ENCODE measurements at places on chromosomes 11 and 22.
A peak's percentile ranks its signal among the peaks of the same experiment; 100 is the strongest.

DNA sequence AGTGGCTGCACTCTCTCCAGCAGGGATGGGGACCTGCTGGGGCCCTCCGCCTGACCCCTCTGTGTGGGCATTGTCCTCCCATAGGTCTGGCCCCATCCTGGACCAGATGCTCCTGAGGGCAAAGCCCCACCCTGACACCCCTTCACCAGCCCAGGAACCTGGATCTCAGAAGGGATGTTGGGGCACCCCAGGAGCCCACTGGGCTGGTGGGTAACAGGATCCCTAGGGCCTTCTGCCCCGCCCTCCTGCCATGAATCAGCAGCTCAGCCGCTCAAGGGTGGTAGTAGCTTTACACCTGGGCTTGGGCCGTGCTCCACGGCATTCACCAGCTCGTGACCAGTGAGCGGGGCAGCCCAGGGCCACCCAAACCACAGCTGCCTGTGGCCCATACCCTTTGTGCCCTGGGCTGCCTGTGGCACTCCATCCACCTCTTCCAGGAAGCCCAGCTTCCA lies 1.0 kb upstream of the MAPK12 start:
- no peak for DNase-seq

GRCh38 chr11:118126082-118126838 lies 26.4 kb downstream of the SCN4B start:
- no peak for DNase-seq

GRCh38 chr11:113856966-113857759 lies 18.2 kb downstream of the USP28 start:
- no peak for DNase-seq

- no peak for DNase-seq
Observed at GRCh38 chr11:335779-336658, 15.4 kb upstream of the IFITM3 start.

- no peak for DNase-seq
Observed at GRCh38 chr11:93020248-93021046, 51.0 kb downstream of the MTNR1B start.

DNA sequence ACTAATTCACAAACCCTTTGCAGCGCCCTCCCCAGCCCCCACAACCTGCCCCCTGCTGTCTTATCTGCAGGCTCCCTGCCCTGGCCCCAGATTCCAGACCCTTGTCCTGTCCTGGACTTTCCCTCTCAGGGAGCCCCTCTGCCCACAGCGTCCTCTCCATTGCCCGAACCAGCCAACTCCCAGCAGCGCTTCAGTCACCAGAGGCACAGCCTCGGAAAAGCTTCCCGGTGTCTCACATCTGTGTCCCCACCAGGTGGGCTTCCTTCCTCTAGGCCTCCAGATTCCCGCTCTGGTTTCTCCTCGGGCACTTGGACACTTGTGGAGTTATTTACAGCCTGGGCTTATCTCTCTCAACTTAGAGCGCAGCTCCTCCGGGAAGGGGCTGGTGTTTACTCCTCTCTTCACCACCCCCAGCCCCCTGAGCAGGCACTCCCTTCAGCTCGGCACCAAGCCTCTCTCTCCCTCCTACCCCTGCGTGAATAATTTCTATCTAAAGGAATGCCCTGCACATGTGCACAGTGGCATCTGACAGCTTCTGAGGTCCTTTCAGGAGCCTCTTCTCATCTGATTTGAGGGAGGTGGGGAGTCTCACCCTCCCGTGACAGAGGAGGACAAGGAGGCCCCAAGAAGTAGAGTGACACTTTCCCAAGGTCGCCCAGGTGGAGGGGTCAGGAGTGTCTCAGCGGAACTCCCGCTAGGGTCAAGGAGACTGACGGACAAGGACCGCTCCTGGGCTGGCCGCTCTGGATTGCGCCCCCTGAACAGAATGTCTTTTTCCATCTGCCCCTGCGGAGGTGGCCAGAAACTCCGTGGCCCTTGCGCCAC lies 838 bp downstream of the WNT11 start:
- DNase-seq, result no peak

DNA sequence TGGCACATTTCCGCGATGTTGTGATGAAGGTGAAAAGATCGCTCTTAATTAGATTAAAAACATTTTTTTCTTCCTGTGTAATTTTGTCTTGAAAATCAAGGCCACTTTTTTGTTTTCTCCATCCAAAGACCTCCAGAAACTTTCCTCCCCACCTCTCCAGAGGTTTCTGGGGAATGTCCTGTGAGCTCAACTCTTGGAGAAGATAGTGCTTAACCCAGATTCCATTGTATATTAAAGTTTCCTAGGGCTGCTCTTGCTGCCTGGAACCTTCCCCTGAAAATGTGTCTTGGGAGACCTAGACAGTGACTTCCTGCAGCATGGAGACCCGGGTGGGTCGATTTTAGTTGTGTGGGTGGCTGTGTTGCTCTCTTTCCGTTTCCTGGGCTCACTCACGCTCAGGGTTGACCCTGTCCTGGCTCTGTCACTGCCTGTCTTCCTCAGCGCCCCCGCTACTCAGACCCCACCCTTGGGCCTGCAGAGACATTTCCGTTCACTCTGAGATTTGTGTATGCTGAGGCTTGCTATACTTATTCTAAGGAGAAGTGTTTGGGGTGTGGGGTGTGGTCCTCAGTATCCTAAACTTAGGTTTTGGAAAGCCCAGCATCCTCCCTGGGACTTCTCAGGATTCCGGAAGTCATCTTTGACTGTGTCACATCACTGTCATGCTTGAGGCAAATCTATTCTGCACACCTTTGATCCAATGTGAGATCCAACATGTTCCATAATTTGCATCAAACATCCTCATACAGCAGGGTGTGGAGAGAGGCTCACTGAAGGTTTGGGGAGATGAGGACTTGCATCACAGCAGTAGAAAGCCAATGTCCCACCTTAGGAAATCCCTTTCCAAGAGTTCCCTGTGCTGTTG lies 47.2 kb downstream of the KCNQ1OT1 start:
- no peak for DNase-seq

- no peak for DNase-seq
Observed at GRCh38 chr11:34823197-34823596, 93.0 kb downstream of the APIP start.

DNA sequence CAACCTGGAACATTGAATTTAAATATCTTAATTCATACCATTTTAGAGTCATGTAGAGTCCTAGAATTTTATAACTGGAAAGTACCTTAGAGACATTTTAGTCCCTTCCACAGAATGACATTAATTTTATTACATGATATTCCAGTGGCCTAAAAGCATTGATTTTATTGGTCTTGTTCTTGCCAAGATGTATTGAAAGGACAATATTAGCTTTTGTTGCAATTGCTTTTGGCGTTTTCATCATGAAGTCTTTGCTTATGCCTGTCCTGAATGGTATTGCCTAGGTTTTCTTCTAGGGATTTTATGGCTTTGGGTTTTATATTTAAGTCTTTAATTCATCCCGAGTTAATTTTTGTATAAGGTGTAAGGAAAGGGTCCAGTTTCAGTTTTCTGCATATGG lies 29.0 kb downstream of the OR51F1 start:
- DNase-seq, result no peak

DNA sequence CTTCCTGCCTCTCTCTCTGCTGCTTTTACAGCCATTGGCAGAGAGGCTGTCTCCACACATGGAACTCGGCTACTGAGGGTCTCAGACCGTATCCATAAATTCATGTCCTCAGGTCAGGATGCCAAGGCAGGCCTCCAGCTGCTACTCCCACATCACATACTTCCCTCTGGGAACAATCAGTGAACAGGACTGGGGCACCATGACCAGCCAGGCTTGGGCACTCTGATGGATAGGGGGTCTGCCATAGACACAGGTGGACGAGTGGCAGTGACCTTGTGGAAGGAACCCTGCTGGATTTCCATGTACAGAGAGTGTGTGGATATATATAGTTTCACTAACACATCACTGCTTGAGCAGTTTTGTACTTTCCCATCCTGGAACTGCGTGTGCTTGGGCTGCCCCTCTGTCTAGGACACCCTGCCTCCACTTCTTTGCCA lies 97.7 kb upstream of the PARVA start:
- DNase-seq, result no peak

GRCh38 chr11:2462543-2462985 lies 17.8 kb downstream of the KCNQ1 start:
- DNase-seq, result no peak

GRCh38 chr11:116271479-116271878 lies 501.3 kb downstream of the BUD13 start:
- DNase-seq, result no peak

GRCh38 chr11:934527-934926 lies 8.9 kb downstream of the AP2A2 start:
- no peak for DNase-seq

DNA sequence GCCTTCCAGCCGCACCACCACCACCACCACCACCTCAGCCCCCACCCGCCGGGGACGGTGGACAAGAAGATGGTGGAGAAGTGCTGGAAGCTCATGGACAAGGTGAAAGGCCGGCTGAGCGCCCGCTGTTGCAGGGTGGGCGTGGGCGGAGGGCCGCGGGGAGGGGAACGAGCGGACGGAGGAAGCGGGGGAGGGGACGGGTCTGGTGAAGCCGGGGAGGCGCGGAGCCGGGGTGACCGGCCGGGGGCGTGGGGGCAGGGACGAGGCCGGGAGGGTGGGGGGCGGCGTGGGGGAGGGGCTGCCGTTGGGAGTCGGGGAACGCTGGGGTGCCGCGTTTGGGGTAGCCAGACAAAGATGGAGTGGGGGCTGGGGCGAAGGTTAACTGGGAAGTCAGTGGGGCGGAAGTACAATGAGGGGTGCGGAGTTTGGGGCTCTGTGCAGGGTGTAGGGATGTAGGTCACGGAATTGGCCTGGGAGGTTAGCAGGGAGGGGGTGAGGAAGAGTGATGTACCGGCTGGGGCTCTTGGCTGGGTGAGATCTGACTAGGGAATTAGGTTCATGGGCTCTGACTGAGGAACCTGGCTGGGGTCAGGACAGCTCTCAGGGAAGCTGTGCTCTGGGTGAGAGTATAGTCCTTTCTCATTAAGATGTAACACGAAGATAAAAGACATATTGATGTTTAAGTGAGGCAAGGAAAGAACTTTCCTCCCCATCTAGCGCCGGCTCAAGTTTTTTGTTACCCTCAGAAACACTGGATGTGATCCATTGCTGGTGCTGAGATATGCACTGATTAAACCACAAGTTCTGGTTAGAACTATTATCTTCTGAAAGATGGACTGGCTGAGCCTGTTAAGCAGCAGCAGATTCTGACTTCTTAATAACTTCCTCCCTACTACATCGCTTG lies 624 bp downstream of the CBL start:
- DNase-seq, result peak; percentile 34

DNA sequence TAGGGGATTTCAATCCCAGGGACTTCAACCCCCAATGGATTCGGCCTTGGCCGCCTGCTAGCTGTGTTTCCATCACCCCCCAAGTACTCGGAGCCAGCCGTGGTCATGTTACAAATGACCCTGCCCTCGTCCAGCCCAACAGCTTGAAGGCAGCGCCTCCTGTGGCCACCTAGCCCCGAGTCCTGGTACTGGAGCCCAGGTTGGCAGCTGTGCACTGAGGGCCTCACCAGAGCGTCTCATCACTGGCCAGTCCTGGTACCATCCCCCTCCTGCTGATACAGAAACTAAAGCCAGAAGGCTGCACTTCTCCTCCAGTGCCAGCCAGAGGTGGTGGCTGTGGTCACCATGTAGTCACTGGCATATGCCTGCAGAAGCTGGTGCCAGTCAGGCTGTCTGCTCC lies 44.9 kb upstream of the FADD start:
- DNase-seq, result no peak

DNA sequence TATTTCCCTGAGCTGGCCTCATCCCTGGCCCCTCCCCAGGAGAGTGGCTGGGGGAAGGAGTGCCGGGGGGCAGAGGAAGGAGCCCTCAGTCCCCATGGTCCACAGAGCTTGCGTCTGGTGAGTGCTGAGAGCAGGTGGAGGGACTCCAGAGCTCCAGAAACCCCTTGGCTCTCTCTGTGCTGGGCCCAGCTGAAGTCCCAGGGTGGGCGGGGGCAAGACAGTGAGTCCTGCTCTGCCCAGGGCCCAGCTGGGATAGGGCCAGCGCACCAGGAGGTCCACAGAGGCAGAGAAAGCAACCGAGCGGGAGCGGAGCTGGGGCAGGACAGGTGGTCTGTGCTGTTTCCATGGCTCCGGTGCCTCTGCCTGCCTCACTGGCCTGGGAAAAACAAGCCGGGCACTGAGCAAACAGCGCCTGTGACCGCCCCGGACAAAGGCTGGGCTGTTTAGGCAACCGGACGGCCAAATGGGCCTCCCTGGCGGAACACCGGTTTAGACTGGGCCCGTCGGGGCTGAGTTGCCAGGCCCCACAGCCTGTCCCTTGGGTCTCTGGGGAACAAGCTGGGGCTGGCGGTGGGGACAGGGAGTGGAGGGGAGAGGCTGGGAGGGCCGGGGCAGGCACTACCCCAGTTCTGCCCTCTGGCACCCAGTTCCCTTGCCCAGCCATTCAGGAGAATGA lies 34.1 kb upstream of the WNT7B start:
- no peak for DNase-seq

DNA sequence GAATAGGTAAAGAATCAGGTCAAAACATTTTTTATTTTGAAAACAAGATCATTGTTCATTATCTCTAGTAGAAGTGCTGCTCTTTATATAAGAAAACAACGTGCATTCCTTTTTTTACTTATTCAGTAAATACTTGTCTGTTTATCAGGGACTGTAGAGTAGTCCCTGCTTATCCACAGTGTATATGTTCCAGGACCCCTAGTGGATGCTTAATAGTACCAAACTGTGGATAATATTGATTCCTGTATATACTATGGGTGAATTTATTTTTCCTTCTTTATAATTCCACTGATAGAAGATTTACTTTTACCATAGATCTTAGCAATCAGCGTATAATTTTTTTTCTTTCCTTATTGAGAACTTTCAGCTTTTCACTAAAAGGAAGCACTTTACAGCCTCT lies 32.6 kb downstream of the CEP295 start:
- no peak for DNase-seq

GRCh38 chr11:8631395-8632118 lies 37.5 kb upstream of the STK33 start:
- DNase-seq, result no peak
